ENCODE measurements at places on chromosomes 12 and 14.

DNA sequence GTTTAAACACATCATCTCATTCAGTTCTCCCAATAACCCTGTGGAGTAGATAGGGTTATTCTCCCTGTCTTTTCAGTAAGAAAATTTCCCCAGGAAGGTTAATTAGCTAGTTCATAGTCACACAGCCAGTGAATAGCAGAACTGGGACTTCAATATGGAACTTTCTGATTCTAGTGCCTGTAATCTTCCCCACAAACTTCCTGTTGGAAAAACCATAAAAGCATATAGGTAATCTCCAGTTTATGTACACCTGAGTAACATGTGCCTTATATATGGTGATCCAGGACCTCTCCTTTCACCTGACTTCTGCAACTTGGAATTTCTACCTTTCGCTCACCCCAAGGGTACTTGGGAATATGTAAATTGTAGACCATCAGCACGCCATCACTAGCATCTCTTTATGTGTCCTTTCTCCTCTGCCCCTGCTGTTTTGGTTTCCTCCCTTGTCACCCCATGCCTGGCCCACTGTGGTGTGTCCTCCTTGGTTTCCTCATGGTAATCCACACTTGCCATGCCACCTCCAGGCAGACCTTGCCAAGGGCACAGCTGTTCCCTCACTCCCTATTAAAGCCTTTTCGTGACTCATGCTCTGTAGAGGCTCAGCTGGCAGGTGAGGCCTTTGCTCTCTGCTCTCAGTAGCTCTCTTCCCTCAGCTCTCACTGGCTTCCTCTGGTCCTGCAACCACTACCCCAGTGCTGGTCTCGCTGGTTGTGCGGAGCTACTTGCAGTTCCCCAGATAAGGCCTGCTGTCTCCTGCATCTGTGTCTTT lies 16.7 kb downstream of the TBC1D30 start:
- no peak for DNase-seq

DNA sequence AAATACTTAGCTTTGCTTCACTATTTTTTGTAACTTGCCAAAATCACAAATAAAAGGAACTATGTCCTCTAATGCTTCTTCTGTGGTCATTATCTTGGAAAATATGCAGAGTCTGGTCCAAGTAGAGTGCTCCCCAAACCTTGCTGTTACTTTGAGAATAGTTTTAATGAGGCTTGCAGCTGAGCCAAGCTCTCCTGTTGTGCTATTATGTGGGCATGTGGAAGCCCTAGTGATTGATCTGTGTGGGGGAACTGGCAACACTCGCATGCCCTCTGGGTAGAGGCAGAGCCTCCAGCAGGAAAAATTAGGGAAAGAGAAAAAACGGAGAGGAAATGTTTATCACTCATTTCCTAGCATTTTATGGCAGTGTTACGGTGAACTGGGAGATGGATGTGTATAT lies 473.1 kb downstream of the EGLN3 start:
- DNase-seq = no peak

DNA sequence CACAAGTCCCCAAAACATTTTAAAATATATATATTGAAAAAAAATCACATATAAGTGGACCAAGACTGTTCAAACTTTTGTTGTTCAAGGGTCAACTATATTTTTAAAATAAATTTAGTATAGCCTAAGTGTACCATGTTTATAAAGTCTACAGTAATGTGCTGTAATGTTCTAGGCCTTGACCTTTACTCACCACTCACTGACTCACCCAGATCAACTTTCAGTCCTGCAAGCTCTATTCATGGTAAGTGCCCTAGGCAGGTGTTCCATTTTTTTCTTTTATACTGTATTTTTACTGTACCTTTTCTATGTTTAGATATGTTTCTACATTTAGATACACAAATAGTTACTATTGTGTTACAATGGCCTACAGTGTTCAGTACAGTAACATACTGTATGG lies 23.4 kb upstream of the TMTC1 start:
- DNase-seq = no peak

- DNase-seq = no peak
These were observed 26.7 kb downstream of the GTF2A1 start for GRCh38 chr14:81193924-81194633.

GRCh38 chr12:113860950-113861349 lies 105.2 kb downstream of the RBM19 start:
- DNase-seq = no peak

DNA sequence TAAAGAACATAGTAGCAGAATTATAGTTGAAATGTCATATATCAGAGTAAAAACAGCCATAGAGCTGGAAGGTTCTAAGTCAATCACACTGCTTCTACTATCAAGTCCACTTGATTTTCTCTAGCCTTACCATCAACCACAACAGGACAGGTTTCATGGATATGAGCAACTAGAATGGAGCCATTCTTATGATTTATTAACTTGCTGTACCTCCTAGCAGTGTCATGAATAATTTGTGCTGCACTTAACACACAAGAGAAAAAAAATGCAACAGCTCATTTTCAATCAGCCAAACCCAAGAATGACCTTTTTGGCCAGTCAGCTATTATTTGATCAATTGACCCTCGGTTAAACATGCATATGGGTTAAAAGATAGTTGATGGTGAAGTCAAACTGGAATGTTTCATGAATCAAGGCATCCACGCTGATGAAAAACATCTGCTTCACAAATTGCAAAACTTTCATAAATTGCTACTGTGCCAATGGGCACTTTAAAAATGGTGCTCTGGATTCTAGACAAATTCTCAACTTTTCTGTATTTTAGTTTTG lies 55.4 kb upstream of the CCDC198 start:
- no peak for DNase-seq

Data from activated CD4-positive, CD25-positive, alpha-beta regulatory T cell (primary cell).